ENCODE measurements at places on chromosomes 2 and 18.

DNA sequence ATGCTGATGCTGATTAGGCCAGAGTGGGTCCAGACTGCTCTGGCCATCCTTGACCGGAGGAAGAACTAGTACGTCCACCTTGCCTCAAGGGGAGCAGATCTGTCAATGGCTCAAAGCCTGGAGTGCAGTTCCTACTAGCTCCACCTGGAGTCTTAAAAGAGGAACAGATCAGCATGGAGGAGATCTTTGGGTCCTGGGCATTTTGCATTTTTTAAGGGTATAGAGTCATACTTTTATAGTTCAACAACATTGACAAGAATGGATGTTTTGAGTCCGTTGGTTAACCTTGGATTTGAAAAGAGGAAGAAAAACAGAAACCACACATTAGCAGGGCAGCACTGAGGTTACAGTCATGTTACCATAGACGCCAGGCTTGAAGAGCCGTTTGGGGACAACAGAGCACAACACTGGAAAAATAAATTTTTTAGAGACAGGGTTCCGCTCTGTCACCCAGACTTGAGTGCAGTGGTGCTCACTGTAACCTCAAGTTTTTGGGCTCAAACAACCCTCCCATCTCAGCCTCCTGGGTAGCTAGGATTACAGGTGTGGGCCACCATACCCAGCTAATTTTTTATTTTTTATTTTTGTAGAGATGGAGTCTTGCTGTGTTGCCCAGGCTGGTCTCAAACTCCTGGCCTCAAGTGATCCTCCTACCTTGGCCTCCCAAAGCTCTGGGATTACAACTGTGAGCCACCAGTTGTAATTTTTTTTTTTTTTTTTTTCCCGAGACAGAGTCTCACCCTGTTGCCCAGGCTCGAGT lies 78.5 kb downstream of the PRKCE start:
- no peak for DNase-seq

DNA sequence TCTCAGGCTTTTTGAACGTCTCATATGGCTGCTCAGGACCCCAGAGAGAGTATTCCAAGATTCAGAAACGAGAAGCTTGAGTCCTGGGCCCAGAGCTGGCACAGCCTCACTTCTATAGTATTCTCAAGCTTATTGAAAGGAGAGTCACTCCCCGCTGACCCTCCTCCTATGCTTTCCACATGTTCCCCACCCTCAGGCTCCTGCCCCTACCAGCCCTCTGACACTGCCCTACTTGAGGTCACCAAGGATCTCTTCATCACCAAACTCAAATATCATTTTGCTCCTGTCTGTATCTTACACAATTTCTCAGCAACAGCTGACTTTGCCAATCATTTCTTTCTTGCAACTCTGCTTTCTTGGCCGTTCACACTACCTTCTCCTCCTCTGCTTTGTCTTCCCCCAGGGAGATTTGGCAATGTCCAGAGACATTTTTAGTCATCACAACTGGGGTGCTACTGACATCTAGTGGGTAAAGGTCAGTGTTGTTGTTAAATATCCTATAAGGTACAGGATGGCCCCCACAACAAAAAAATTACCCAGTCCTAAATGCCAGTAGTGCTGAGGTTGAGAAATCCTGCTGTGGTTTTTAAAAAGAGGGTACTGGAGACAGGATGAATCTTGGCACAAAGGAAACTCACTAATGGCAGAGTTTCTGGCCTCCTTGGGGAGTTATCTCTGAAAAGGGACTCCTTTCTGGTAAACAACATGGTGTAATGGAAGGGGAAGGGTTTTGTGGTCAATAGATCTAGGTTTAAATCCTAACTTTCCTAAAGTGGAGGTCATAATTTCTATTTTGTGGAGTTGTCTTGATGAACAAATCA lies 26.9 kb upstream of the INSIG2 start:
- DNase-seq, result no peak

DNA sequence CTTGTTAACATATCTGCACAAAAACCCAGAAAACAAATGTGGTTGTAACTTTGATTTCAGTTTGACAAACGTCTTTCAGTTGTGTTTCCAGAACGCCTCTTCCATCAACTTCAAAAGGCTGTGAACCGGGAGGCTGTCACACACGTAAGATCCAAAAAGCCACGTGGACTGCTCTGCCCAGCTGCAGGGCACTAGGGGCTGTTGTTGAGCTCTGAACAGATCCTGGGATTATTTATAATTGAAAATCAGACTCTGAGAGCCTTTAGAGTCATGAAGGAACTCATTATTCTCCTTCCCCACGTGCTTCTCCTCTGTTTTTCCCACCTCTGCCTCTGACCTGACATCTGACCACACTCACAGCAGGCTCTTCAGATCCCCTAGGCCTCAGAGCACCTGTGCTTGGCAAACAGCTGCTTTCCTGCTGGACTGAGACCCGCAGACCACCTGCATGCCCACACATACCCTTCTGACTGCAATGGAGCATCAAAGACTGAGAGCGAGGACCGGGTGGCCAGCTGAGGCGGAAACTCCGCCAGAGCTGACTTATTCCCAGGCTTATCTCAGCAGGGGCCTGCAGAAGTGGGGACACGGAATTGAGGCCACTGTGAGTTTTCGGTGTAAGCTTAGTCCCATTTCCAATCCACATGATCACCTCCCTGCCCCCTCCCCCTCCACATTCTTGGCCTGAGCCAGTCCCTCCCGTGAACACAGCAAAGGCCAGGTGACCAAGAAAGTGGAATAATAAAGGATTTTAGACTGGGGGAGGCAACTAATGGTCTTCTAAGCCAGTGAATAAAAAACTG lies 114.8 kb downstream of the ATL2 start:
- DNase-seq, result no peak

- DNase-seq, result no peak
Measured at GRCh38 chr18:24593401-24593800, 133.0 kb downstream of the HRH4 start.

DNA sequence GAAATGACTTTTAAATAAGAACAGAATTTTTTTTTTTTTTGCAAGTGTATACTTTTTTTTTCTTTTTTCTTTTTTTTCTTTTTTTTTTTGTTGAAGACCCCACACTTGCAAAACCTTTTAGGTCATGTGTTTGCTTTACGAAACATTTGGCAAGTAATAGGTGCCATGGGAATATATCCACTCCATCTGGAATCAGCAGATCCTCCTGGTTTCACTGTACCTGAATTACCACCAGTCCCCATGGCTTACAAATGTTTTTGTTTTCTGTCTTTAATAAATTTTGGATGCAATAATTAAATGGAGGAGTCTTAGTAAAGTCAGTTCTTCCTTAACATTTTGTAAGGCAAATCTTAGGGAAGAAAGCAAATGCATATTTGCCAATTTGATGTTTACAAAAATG lies 559.7 kb upstream of the ZEB2 start:
- DNase-seq, result no peak

- no peak for DNase-seq
Measured at GRCh38 chr18:78692105-78692504, 287.5 kb upstream of the SALL3 start.

DNA sequence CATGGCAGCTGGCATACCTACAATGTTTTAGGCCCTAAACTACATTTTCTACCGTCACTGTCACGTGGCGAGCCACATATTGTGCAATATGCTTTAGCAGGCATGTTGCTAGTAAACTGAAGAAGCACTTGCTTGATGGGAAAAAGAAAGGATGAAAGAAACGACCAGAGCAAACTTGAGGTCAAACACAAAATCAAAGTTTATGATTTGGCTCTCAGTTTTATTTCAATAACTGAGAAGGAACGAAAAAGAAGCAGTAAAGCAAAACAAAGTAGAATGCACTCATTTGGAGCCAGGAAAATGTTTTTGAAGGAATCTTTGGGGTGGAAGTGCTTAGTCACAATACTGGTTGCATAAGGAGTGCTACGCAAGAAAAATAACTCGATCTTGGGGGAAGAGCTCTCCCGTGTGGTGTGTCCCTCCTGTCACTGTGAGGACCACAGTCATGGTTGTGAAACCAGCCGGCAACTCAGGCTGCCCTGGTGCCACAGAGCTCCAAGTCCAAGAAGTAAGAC lies 349.8 kb downstream of the RBM43 start:
- DNase-seq, result no peak

DNA sequence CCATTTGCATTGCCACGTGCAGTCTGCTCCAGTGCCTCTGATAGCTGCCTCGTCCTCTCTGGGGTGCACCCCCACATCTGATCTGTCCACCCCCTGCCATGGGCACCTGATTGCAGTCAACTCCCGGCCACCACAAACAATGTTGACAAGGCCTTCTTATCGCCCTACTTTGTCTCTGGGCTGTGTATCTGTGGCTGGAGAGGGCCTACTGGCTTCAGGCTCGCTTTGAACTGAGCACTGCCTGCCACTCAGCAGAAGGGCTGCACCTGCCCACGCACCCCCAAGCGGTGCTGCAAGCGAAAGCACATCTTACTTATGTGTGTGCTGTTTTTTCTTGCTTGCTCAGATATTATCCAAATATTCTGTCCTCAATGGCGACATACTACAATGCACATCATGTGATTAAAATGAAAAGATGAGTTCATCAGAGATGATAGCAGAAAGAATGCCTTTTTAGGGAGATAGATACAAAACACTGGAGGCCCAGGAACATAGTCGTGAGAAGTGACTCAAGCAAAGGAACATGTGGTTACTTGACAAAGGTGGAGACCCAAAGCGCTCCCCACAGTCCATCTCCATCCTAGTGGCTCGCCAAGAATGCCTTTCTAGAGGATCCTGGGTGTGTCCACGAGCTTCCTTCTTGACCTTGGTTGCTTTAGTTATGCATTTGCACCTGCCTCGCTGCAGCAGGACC lies 28.8 kb downstream of the FBLN7 start:
- DNase-seq, result peak; percentile 20

DNA sequence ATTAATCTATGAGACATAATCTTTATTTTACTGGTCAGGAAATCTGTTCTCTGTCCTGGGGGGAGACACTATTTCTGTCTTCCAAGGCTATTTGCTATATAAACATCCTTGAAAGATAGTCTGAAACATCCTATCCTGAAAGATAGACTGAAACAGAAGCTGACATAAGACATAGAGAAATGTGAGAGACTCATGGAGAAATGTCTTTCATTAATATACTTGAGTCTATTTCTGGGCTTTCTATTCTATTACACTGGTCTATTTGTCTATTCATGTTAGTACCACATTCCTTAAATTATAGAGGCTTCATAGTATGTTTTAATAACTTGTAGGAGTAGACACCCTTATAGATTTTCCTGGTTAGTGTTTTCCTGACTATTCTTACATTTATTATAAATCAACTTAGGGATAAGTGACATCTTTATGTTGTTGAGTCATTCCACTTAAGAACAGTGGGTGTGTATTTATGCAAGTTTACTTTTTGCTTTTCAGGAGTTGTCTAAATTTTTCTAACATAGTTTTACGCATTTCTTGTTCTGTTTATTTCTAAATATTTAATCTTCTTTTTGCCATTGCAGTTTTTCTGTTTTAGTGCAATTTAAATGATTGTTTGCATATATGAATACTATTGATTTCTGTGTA lies 244.9 kb upstream of the ZSWIM2 start:
- DNase-seq, result no peak

GRCh38 chr2:127106457-127106990 lies 430 bp downstream of the BIN1 start:
- peak; percentile 40 for DNase-seq

DNA sequence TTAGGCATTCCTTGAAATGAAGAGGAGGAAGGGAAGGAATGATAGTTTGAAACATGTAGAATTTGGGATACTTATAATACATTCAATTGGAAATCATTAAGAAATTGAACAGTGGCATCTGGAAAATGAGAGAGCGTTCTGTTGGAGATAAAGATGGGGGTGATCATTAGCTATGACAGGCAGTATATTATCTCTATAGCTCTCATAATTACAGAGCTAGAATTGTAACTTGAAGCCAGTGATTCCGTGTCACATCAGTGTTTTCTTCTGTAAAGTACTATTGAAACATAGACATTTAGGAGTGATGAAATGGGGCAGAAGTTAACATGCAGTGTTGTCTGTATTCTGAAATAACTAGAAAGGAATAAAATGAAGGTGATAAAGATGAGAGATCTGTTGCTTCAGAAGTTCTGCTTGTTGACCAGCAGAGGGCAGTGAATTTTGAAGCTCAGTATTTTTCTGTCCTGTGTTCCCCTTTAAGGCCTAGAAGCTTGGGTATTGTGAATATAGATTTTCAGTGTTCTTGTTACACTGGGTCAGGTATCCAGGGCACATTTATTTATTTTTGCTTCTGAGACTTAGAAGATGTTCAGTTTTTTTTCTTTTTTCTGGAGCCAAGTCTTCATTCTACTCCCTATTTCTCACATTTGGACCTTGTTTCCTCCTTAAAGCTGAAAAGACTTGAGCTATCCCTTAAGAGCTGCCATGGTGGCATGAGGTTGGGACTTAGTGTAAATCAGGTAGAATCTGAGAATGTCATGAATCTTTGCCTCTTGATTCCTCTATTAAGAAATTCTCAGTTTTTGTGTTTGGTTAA lies 157.4 kb downstream of the TAF4B start:
- DNase-seq, result no peak

DNA sequence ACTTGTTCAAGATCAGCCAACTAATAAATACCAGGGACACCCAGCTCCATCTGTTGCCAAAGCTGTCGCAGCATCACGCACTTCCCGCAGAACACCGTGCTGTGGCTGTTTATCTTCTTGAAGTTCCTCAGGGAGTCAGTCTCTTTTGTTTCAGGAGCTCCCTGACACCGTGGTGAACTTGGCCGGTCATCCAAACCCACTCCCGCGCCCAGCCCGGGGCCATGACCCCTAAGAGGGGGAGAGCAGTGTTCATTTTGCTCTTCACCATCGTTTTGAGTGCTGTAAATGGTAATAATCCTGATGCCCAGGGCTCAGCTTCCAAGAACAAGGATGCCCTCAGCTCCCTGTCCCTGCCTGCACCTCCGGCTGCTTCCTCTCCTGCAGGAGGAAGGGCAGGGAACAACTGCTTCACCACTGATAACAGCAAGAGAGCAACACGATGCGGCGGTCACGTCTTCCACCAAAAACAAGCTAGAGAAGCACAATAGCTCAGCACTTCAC lies 131.4 kb downstream of the SEPTIN10 start:
- DNase-seq, result no peak

DNA sequence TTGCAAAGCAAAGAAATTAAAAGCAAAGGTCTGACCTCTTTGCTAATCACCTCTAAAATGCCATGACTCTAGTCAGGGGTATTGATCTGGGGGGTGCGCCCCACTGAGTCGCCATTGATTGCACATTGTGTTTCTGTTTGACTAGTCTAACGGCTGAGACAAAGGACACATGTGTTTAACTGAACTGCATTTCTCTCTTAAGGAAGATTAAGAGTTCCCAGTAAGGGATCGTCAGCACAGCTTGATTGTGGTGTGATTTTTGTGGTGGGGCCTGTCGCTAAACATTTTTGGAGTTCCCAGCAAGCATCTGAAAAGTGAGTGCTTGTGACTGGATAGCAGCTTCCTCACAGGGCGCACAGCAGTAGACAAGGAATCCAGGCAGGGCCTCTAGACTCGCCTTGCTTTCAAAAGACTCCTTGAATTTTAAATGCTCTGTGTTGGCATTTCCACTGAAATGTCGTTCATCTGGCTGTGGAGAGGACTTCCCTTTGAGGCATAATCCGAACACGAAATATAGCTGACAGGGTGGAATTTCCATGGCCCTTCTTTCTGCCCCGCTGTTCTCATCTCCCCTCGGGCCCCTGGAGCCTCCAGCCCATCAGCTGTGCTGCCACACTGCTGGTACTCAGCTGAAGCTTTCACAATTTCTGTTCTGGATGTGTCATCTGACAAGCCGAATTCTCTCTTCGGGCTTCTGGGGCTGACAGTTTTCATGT lies 126.3 kb downstream of the FAM168B start:
- no peak for DNase-seq

GRCh38 chr2:106990297-106990696 lies 104.3 kb upstream of the ST6GAL2 start:
- DNase-seq, result no peak

Measured in activated naive CD4-positive, alpha-beta T cell treated with anti-CD3 and anti-CD28 coated beads, Interleukin-2, amount 10 ng/mL, durations not matched to agents 7 days and 5 days (primary cell).